ENCODE measurements at places on chromosomes 13 and 19.

GRCh38 chr19:31538879-31539278 lies 189.6 kb upstream of the TSHZ3 start:
- no peak for DNase-seq

DNA sequence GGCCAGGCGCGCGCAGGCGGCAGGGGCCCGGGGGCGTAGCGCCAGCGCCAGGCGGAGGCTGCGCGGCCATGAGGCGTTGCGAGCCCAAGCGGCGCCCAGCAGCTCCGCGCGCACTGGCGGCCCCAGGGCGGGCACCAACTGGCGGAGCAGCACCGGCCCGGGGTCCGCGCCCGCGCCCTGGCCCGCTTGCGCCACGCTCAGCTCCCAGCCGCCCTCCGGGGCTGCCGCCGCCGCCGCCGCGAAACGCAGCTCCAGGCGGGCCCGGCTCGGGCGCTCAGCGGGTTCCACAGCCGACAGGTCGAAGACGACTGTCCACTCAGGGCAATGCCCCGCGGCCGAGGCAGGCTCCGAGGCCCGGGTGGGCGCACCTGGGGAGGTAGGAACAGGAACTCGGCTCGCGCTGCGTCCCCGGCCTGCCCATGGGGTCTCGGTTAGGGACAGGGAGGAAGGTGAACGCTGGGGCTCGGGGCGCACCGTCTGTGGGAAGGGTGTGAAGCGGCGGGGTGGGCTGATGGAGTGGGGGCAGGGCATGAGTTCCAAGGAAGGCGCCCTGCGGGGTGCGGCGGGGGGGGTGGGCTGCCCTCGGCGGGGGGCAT lies 26.8 kb downstream of the CERS1 start:
- DNase-seq, result no peak

- peak; percentile 17 for DNase-seq
These were observed 850 bp downstream of the MTMR6 start for GRCh38 chr13:25286308-25286968.

GRCh38 chr19:27654266-27654990 lies 1558.5 kb downstream of the UQCRFS1 start:
- DNase-seq, result no peak

DNA sequence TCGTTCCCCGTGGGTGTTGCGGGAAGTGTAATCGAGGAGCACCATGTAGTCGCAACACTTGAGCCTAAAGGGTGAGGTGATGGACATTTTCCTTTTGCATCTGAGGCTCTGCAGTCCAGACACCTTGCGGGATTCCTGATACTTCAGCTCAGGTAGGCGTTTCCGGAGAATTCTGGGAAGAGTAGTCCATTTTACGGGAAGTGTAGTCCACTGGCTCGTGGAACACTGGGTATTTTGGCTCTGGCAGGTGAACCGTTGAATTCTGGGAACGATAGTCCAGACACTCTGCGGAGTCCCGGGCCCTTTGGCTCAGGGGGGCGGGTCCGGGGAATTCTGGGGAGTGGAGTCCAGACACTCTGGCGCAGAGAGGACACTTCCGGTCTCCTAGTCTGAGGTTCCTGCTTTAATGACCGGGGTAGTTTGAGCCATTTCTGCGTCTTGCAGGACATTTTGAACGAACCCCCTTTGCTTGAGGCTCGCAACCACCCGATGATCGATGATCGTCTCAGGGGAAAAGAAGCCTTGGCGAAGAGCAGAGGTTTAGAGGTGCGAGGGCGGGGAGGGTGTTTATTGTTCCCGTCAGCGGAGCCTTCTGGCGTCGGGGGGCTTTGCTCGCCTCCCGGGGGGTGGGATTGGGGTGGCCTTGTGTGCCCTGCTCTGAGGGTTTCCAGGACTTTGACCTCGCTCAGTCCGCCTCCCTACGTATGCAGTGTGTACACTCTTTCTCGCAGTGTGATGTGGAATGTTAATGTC lies at the start of gene ZNF223:
TSS of gene ZNF223 (plus strand) at position 387 of the 753 bp plus-strand sequence. CDS start 3,141 bp downstream, outside the sequence.
- DNase-seq, result peak; percentile 96

DNA sequence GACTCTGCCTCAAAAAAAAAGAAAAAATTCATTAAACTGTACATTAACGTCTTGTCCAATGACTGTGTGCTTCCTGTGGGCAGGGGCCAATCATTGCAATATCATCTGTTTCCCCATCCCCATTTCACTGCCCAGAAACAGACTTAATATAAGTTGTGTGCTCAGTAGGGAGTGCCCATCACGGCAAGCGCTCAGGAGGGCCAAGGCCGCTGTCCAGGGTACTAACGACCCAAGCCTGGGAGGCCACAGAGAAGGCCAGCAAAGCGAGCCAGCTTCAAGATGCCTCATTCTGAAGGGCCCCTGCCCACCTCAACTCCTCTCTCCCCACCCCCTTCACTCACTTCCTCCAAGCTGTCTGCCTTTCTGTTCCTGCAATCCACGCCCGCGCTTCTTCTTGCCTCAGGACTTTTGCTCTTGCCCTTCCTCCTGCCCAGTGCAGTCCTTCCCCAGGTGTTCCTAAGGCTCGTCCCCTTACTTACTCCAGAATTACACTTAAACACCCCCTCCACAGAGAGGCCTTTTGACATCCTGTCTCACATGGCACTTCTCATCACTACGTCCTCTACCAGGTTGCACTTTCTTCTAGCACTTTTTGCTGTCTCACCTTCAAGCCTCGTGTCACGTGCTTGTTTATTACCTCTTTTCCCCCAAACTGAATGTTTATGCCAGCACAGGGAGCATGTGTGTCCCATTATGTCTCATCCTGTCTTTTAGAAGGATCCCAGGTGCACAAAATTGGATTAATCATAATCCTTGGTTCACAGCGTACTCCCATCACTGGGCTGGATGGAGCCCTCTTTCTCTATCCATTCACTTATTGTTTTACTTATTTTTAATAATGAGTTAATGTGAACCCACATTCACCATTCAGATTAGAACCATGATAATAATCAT lies 11.3 kb upstream of the POU2F2 start:
- DNase-seq, result no peak

GRCh38 chr19:55467236-55468053 lies 2.9 kb upstream of the C19orf85 start:
- DNase-seq, result peak; percentile 9

DNA sequence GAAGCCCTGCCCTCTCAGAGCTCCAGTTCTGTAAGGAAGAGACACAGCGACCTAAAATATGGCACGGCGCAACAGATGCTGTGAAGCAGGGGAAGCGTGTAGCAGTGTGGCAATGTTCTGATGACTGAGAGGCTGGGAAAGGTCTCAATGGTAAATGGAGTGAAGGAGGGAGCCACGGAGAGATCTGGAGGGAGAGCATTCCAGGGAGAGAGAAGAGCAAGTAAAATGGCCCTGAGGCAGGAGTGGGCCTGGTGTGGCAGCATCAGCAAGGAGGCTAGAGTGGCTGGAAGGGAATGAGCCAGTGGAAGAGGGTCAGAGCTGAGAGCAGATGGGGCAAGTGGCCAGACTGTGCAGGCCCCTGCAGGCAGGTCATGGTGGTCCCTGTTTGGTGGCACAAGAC lies 16.4 kb downstream of the RCN3 start:
- no peak for DNase-seq

- DNase-seq, result no peak
These were observed 298.8 kb downstream of the NDFIP2 start for GRCh38 chr13:79779761-79780160.

DNA sequence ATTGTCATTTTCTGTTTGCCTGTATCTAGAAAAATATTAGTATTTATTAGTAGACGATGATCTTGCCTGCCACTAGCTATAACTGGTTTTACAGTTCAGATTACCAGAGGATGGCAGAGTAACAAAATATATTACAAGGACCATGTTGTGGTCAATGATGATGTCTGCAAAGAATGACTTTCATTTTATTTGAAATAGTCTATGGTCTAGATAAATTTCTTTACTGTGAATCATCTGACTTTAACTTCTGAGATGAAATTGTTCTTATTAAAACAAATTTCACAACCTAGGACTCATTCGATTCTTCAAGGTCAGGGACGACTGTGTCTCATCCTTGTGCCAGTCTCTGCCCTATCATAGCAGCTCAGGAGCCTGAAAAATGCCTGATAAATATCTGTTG lies 637.8 kb upstream of the KLF12 start:
- no peak for DNase-seq

DNA sequence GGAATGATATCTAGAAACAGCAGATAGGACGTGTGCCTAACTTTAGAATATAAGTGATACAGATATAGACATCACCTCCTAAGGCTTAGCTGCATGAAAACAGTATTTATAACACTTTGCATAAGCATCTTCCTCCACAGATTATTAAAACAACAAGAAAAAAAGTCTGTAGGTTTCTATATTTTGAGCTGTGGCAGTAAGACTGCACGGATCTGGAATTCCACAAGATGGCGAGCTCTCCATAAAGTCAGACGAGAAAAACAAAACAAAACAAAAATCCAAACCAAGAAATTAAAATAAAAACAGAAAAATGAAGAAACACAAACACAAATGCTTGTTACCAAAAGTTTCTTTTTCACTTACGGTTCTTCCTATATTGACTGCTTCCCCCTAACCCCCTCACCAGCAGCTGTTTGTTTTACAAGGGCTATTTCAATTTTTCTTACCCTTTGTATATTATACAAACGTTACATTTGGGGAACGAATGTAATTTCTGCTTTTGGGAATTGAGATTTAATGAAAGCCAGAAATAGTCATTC lies 285.8 kb downstream of the MYO16 start:
- DNase-seq, result peak; percentile 43

DNA sequence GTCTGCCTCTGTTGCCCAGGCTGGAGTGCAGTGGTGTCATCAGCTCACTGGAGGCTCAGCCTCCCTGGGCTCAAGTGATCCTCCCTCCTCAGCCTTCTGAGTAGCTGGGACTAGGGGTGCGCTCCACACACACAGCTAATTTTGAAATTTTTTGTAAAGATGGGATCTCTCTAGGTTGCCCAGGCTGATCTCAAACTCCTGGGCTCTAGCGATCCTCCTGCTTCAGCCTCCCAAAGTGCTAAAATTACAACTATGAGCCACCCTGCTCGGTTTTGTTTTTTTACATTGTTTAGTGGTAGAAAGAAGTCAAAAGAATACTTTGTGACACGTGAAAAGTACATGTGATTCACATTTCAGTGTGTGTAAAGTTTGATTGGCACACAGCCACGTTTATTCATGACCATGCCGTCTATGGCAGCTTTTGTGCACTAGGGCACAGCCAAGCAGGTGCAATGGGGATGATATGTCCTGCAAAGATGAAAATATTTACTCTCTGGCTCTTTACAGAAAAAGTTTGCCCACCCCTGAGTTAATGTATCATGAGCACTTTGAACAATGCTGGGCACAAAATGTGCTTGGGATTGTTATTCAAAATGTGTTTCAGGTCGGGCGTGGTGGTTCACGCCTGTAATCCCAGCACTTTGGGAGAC lies 16.2 kb upstream of the NFIC start:
- peak; percentile 90 for DNase-seq

GRCh38 chr13:86188170-86188569 lies 389.0 kb upstream of the SLITRK6 start:
- DNase-seq, result no peak

GRCh38 chr13:87777387-87777786 lies 106.2 kb downstream of the SLITRK5 start:
- no peak for DNase-seq
